Subcutaneous preadipocyte (primary cell): ENCODE measurements at places on chromosomes 3 and 15. TPM values are rescaled to one million over a fixed set of nuclear protein-coding genes. Genes with fewer than 3 reads are reported as not detected.

NR2E3 gene
- 0.20 and 0.37 TPM in 2 replicates for total RNA-seq

EXOSC7 gene
- total RNA-seq: 37.5 and 40.4 TPM in 2 replicates

RBMS3 gene
- total RNA-seq: 33.4 and 47.7 TPM in 2 replicates

STXBP5L gene
- total RNA-seq: not detected in 2 replicates

DISP2 gene
- under 0.01 and 0.20 TPM in 2 replicates for total RNA-seq

TIGIT gene
- not detected in 2 replicates for total RNA-seq
